ENCODE measurements at places on chromosomes 2 and 18.

DNA sequence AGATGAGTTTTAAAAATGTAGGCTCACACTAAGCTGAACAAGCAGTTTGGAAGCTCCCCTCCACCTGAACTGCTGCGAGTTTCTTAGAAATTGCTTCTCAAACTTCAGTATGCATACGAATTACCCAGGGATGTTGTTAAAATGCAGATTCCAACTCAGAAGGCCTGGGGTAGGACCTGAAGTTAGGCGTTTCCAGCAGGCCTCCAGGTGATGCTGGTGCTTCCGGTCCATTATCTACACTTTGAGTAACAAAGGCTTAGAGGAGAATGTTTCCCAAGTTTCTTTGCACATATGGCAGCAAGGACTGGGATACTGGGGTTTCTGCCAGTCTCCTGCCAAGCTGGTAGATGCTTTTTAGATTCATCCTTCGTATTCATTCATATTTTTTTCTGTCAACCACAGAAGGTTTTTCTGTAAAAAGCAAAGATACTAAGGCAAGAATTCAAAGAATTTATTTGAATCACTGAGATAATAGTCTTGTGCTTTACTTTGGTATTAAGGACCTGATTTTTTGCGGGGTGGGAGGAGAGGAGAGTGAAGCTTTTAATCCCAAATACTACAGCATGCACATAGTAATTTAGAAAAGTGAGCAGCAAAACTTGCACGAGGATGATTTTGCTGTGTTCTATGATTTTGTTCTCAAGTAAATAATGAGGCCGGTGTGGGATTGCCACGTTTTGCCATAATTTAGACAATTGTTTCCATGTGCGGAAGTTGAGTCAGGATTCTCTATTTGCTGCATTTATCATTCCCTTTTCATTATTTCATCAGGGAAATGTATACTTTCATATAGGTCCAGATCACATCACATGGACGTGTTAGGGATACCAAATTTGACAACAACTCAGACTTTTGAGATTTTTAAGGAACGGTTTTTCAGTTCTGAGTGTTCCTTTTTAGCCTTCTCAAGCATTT is 137.6 kb upstream of the SPATS2L start:
- no peak for DNase-seq

DNA sequence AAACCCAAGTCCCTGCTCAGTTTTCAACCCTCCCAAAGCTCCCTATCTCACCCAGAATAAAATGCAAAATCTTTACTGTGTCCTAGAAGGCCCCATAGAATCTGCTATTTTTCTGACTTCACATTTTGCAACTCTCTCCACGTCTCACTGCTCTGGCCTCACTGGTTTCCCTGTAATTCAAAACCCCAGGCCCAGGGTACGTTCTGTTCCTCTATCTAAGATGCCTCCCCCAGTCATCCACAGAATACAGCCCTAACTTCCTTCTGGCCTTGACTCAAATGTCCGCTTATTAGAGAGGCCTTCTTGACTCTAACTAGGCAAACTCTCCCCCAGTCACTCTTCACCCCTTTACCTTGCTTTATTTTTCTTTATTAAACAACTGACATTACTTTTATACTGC is 42.0 kb downstream of the FAM161A start:
- no peak for DNase-seq

DNA sequence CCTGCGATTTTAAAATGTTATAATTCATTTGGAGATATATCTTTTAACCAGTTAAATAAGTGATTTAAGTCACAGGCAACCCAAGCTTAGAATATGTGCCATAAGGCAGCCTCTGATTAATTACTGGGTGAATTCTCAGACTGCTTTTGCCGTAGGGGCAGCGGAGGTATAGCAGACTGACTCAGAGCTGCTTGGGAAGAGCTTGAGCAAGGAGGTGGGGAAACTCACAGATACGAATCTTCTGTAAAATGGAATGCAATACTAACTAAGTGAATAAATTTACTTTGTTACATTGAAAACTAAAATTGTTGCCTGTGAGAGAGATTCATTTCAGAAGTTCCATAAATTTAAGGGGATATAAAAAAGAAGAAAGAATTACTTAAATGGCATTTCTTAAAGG is 115.4 kb downstream of the KYNU start:
- DNase-seq = no peak

DNA sequence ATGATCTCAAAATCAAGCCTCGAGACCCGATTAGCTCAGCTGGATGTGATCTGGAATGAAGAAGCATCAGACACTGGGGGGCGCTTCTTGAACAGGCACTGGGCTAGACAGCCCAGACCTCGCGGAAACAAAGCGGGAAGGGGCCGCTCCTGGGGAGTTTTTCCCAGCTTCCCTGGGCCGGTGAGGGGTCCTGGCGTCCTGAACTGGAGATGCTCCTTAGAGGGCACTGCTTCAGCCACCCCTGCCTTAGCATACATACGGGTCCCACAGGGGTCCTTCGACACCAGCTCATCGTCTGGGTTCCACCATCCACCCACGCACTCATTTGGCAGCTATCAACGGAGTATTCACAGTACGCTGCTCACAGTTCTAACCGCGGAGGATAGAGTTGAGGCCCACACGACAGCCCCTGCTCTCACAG is 146.7 kb downstream of the TSN start:
- no peak for DNase-seq

- DNase-seq = no peak
These were observed 1.8 kb upstream of the KCNIP3 start for GRCh38 chr2:95295376-95295775.

DNA sequence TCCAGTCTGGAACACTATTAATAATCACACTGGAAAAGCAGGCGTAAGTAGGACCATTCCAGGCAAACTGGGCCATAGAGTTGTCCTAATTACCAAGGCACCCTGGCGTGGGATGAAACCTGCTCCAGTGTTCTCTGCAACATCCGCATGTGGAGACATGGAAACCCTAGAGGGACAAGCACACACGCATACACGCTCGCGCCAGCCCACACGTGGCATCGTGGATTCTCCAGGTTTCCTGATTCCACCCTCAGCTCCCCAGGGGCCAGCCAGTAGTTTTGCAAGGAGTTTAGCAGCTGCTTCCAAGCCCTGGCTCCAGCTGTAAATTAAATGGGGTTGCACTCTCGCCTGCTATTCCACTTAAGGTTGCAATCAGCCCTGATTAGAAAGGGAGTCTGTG is 127.7 kb downstream of the DYSF start:
- DNase-seq = no peak

DNA sequence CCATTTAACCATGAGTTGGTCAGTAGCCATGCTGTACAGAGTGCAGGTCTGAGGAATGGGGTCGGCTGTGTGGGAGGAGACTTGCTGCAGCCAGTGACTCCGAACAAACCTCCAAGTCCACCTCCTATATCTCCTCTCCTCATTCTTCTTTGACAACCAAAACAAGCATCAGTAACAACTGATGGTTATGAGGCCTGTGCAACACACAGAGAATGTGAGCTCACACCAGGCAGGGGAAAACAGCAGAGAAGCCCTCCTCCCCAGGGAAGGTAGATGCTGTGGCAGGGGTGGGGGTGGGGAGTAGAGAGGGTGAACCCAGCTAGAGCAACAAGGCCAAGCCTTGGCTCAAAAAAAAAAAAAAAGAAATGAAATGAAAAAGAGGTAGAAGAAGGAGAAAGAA is 12.3 kb upstream of the CNGA3 start:
- no peak for DNase-seq

DNA sequence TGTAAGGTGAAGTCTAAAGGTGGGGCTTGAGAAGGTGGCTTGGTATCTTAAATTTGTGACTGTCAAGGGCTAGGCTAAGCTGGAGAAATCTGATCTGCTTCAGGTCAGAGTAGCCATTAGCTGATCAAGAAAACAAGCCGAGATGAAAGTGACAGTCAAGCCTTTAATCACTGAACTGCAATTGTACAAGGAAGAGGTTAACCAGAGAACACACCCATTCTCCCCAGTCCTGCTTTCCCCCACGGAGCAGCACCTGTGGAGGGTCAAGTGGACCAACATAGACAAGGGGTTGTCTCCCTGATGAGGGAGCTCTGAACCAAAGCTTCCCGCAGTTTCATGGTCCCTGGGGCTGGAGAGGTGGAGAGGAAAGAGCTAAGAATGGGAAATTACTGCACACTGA is 901.2 kb downstream of the DCC start:
- DNase-seq = no peak

DNA sequence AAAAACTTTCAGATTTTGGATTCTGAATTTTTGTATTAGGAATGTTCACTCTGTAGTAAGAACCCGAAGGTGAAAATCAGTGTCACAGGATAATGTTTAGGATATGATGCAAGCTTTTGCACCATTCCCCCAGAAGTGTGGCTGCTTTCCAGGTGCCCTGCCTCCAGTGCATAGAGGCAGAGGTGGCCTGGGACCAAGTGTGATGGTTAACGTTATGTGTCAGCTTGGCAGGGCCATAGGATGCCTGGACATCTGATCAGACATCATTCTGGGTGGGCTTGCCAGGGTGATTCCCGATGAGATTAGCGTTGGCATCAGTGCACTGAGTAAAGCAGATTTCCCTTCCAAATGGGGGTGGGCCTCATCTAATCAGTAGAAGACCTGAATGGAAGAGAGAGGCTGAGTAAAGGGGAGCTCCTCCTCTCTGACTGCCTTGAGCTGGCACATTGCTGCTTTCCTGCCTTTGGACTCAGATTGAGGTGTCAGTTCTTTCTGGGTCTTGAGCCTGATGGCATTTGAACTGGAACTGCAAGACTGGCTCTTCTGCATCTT is 177.4 kb upstream of the HS6ST1 start:
- no peak for DNase-seq

- peak; percentile 71 for DNase-seq
These were observed 22.5 kb upstream of the ACVR1 start for GRCh38 chr2:157898591-157898996.

GRCh38 chr2:218405746-218406208 is 6.1 kb downstream of the CTDSP1 start:
- no peak for DNase-seq

GRCh38 chr2:19256121-19256601 is 102.3 kb downstream of the OSR1 start:
- DNase-seq = peak; percentile 21

DNA sequence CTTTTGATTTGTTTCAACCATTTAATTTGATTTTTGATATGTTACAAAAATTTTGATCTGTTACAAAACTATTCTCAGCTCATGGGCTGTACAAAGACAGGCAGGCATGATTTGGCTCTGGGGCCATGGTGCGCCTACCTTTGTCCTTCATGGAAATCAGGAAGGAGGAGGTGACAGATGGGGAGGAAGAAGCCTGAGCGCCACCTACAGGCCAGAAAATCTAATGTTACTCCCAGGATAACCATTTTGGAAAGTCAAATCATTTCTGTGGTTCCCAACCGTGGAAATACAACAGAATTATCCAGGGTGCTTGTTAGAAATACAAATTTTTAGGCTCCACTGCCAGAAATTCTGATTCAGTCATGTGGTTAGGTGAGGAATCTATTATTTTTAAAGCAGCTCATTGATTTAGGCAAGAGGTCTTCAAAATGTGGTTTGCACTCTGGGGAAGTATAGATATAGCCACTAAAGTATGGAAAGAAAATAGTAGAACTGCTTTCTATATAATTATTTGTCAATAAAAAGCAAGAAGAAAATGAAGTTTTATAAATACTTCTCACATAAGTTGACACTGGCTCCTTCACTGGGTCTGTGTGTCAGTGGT is 93.9 kb downstream of the EVA1A start:
- DNase-seq = no peak

DNA sequence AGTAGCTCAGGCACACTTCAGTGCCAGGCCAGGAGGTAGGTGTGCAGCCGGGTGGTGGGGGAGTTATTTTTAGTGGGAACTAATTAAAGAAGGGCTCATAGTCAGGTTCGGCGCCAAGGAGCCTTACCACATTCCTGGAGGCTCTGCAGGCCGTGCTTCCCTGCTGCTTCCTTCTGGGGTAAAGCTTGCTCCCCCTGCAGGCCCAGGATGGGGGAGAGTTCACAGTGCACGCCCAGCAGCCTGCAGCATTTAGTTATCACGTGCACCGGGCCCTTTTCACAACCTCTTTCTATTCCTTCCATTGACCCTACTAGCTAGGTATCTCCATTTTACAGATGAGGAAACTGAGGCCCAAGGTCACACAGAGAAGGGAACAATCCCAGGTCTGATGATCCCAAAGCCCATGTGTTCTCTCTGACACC is 2.5 kb downstream of the KCNF1 start:
- DNase-seq = no peak

DNA sequence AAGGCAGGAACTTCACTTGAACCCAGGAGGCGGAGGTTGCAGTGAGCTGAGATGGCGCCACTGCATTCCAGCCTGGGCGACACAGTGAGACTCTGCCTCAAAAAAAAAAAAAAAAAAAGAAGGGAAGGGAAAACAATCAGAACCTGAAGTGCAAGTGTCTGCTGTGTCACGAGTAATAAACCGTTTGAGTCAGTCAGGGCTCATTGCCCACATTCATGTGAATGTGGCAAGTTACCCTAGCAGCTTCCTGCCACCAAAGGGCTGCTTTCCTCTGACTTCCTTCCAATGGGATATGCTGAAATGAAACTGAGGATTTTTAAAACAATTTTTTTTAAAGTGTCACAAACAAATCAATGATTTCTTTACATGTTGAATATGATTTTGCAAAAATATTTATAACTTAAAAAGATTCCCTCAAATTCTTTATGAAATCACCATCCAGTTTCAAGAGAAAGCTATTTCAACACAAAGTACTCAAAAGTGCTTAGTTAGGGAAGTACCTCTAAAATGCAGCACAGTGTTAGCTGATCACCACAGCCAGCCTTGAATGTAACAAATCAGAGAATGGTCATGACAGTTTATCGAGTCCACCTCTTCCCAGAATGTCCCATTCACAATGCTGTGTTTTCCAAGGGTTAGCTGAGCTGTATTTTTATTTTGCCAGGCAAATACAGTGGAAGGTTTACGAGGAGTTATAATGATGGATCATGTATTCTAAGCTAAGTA is 36.4 kb downstream of the WDSUB1 start:
- peak; percentile 90 for DNase-seq
